ENCODE measurements at places on chromosomes 4 and X.

DNA sequence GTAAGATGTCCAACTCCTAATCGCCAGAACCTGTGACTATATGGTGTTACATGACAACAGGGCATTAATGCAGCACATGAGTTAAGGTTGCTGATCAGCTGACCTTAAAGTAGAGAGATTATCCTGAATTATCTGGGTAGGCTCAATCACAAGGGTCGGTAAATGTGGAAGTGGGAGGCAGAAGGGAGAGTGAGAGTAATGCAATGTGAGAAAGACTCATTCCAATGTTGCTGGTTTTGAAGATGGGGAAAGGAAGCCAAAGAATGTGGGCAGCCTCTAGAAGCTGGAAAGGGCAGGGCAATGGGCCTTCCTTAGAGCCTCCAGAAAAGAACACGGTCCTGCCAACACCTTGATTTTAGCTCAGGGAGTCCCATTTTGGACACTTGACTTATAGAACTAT lies 67.4 kb downstream of the STX18 start:
- no peak for DNase-seq

DNA sequence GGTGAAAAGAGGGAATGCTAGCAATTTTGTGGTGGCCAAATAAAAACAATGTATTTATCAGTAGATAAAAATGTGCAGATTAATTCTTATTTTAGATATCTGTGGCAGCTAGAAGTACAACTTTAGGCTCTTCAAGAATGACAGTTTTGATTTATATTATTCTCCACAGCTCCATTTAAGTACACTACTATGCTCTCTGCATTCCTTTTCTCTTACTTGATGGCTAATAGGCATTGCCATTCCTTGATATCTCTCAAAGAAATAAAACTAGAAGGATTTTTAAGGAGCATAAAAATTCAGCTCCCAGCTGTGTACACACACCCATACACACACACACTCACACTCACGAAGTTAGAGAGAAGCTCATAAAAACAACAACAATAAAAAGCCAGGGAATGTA lies 59.4 kb upstream of the H2AZ1 start:
- no peak for DNase-seq

DNA sequence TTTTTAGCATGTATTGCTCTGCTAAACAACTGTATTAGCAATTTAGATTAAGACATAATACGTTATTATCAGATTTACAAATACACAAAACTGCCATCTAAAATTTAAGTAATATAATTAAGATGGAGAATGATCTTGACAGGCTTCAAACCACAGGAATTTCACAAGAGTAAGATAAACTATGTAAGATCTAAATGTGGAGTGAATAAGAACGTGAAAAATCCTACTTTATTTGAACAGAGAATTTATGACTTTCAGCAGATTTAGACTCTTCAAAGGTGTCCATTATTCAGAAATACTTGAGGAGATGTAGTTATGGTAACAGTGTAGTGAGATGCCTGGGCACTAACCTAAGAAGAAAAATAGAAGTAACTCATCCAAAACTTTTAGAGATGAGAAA lies 73.2 kb downstream of the SLC4A4 start:
- DNase-seq = no peak

DNA sequence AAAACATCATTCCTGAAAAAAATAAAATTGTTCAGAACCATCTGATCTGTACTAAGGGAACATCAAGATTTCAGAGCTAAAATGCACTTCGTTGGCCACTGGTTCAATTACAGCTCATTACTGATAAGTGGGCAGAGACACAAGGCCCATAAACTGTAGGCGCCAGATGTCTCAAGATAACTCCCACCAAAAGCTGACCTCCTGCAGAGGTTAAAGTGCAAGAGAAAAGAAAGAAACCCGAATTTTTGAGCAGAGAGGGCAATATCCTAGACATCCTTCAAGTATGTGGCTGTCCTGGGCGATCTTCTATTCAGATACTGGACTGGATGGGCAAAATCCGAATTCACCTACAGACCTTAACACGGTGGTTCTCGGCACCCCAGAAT lies 660 bp downstream of the GEMIN8 start:
- no peak for DNase-seq

DNA sequence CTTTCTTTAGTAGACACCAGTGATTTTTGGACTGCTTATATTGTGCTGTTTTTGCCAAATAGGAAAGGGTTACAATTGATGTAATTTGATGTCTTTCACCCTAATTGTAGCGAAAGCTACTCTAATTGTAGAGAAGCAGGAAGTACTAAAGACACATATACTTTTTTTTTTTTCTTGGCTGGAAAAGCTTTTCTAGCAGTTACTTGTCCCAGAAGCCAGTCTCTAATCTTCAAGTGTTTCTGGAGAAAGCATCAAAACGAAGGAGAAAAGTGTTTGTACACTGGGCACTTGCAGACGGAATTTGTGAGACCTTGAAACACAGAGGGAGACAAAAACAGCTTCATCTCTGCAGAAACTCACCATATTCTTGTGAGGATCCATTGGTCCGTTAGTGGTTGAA lies 616.5 kb upstream of the LCORL start:
- DNase-seq = no peak

- no peak for DNase-seq
Observed at GRCh38 chr4:163610648-163611047, 116.2 kb downstream of the TMA16 start.

GRCh38 chrX:141176586-141177451 lies at the start of gene LDOC1:
Gene LDOC1, minus strand, starts transcription at chrX:141177129. Its CDS starts 108 bp downstream, at chrX:141177021.
- peak; percentile 95 for DNase-seq

DNA sequence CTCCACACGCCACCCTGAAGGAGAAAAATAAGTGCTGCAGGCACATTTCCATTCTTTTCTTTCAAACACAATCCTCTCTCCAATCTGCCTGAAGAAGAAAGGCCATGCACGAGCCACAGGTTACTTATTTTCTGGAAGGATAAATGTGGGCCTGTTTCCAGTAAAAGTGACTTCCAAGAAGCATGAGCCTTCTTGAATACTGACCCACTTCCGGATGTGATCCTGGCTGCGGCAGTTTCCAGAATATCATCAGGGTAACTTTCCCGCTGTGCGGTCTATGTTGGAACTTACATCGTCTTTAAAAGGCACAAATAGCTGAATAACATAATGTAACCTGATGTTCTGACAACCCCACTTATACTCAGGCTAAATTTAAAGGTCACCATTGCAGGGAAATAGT lies 66.3 kb upstream of the TAPT1 start:
- DNase-seq = no peak

DNA sequence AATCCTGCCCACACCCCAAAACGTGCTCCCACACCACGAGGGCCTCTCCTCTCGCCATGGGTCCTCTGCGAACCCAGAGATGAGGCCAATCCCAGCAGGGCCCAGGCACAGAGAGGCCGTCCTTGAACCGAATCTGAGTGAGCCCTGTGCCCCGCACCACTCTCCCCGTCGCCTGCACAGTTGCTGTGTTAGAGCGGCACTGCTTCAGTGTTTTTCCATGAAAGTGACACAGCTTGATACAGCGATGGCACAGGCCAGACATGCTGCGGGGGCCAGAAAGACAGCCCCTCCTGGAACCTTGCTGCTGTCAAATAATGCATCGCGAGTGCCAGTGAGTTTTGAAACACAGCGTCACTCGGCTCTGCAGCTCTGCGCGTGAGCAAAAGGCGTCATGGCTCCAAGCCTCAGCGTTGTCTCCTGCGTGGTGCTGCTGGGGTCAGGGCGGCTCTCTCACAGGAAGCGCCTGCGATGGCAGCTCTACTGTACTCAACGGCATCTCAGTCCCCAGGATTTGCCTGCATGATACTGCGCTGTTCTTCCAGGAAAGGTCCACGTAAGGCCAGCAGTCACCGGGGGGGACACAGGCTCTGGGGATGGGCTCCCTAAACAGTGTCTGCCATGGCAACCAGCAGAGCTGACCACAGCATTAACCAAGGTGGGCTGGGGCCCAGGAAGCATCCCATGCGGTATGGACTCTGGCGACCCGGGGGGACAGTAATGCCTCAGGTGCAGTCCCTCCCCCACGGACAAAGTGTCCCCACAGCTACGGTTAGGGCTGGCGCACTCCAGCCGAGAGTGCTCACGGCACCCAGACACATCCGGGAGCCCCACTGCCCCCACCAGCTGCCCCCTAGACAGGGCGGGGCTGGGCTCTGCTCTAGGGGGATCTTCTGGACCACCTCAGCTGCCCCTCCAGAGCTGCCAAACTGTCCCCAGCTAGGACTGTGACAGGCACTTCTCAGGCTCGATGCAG lies 63.1 kb downstream of the ACOX3 start:
- no peak for DNase-seq

GRCh38 chrX:97234471-97235081 lies 350.9 kb downstream of the RPA4 start:
- no peak for DNase-seq

- peak; percentile 93 for DNase-seq
Observed at GRCh38 chr4:123547216-123548165, 150.9 kb downstream of the SPRY1 start.

GRCh38 chr4:110002326-110002725 lies 89.6 kb downstream of the EGF start:
- no peak for DNase-seq
